ENCODE measurements at places on chromosomes 3 and 15. TPM values are rescaled to one million over a fixed set of nuclear protein-coding genes. Genes with fewer than 3 reads are reported as not detected.

DNA sequence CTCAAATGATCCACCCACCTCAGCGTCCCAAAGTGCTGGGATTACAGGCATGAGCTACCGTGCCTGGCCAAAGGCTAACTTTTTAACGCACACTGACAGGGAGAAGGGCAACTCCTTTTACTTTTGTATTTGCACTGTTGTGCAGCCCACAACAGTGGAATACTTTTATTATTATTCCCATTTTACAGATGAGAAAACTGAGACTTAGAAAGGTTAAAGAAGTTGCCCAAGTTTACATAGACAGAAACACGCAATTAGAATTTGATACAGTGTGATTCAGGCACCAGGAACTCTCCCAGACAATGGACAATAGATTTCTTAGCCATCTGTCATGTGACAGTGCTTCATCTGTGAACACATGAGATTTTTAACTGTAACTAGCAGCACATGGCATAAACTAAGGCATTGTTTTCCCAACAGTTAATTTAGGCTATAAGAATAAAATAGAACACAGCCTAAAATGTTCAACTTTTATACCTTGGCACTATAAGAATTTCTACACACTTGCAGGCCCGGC, 18.8 kb downstream of the STAG1 start:
- no peak for DNase-seq

The LTF gene
- total RNA-seq: 3.7 TPM

The FANCD2 gene
- total RNA-seq: 3.3 TPM

- DNase-seq: no peak
Observed at GRCh38 chr3:184553385-184553784, 8.2 kb upstream of the EPHB3 start.

The STAB1 gene
- 303 TPM for total RNA-seq

GRCh38 chr3:186093271-186093900, 15.5 kb downstream of the ETV5 start:
- no peak for DNase-seq
